SK-MEL-5 (cell line): ENCODE measurements at places on chromosomes 4 and X. TPM values are rescaled to one million over a fixed set of nuclear protein-coding genes. Genes with fewer than 3 reads are reported as not detected.

The IL21 gene
- not detected in 2 replicates for total RNA-seq

The PDGFRA gene
- 0.96 and 1.3 TPM in 2 replicates for total RNA-seq

The CLNK gene
- not detected in 2 replicates for total RNA-seq

The SRPX2 gene
- 0.72 and 1.6 TPM in 2 replicates for total RNA-seq

The FAT1 gene
- total RNA-seq: 78.0 and 88.9 TPM in 2 replicates

The NLGN4X gene
- total RNA-seq: 0.67 and 0.87 TPM in 2 replicates

The OPRPN gene
- not detected in 2 replicates for total RNA-seq

The HSD17B13 gene
- total RNA-seq: not detected in 2 replicates

The ADAMTS3 gene
- total RNA-seq: 2.5 and 3.2 TPM in 2 replicates

The FAAH2 gene
- total RNA-seq: not detected in 2 replicates

The PPP4R3C gene
- total RNA-seq: not detected in 2 replicates

The EDA2R gene
- 17.1 and 19.5 TPM in 2 replicates for total RNA-seq
